ENCODE measurements at places on chromosomes 3 and 15.

GRCh38 chr3:159785273-159785708 is 203.3 kb upstream of the IL12A start:
- no peak for DNase-seq

DNA sequence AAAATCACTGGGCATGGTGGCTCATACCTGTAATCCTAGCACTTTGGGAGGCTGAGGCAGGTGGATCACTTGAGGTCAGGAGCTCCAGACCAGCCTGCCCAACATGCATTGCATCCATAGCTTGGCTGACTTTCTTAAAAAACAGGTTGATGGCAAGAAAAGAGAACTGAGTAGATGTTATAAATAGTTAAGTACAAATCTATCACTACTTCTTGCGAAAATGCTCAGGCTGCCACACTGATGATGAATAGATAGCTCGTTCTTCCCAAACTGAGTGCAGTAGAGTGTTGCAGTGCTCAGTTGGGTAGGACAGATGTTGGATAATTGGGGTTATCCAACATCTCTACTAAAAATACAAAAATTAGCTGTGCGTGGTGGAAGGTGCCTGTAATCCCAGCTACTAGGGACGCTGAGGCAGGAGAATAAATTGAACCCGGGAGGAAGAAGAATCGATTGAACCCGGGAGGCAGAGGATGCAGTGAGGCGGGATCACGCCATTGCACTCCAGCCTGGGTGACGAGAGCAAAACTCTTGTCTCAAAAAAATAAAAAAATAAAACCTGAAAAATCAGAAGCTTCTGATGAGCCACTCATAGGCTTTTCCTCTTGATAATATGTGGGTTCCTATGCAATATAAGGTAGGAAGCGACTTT is 1.2 kb downstream of the BTLA start:
- DNase-seq: no peak

DNA sequence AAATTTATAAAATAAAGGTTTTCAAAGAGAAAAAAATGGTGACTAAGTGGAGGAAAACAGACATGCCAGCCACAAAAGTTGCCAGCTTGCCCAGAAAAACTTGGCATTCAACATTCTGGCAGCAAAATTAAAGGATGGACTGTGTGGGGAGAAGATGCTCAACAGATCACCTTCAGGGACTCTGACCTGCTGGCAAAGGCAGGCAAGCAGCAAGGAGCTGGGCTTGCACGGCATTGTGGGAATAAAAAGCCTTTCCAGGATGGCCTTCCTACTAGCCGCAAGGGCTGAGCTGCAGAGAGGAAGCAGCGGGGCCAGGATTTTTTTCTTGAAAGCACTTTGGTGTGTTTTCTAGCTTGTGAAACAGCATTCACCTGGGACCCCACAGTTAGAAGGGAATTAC is 101.9 kb upstream of the CACNA2D3 start:
- no peak for DNase-seq

GRCh38 chr3:71930056-71930991 is 145.4 kb upstream of the PROK2 start:
- no peak for DNase-seq

DNA sequence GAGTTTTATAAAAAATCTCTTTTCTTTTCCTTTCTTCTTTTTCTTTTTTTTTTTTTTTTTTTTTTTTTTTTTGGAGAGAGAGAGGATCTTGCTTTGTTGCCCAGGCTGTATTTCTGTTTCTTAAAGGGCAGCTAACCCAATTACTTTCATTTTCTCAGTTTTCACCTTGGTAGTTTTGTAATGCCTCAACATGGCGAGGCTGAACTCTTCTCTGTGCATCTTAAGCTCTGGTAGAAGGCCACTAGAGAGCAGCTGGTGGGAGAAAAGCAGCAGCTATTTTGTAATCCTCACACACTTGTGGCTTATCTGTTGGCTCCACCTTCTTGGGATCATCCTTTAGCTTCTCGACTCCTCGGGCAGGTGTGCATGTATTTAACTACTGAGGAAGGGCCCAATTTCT is 152.2 kb upstream of the MEIS2 start:
- DNase-seq: no peak

DNA sequence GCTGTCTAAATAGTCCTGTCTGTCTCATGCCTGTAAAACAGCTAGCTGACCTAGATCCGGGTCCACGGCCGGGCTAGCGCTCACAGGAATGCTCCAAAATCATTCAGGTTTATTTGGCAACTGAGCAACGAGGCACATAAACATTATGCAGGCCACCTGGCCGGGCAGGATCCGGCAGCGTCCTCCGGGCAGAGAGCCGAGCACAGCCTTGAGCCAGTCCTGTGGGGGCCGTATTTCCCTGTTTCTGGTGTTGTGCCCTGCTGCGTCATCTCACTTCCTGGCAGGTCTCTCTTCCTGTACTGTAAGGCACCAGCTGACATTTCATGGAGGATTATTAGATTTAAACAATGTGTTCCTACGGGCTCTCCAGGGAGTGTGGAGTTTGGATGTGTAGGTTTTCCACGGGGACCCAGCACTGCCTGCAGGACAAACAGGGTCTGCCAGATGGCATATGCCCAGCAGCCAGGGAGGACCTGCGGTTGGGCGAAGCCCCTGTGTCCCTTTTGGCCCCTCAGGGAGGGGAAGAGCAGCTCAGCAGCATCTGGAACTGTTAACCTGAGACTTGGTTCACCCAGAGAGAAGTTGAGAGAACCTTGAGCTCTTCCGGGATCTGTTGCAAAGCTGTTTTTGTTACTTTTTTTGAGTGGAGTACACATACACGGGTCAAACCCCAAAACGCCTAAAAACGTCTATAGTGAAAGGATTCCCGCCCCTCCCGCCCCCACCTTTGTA is 16.6 kb upstream of the LRRK1 start:
- DNase-seq: no peak

DNA sequence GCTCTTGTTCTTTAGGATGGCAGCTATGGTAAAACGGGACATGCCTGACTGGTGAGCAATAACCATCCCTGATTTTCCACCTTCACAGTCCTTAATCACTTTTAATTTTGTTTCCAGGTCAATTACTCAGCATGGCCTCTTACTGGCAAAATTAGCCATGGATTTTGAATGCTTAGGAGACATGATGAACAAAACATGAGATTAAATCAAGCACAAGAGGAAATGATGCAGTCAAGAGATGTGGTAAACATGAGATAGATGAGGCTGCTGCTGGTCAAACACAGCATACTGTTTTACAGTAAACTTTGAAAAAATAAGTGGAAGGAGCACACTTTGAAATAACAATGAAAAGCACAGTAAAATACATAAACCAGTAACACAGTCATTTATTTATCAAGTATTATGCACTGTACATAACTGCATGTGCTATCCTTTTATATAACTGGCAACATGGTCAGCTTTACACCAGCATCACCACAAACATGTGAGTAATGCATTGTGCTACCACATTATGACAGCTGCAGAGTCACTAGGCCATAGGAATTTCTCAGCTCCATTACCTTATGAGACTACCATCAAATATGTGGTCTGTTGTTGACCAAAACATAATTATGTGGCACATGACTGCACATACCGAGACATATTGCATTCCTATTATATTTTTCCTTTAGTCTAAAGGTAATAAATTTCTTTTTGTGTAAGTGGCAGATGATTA is 30.1 kb upstream of the ZNF502 start:
- DNase-seq: no peak

- DNase-seq: no peak
Measured at GRCh38 chr15:64763021-64763420, 12.4 kb downstream of the RBPMS2 start.

GRCh38 chr3:108118038-108118768 is 27.4 kb upstream of the CD47 start:
- DNase-seq: no peak

- no peak for DNase-seq
Measured at GRCh38 chr3:77158730-77159581, 119.1 kb downstream of the ROBO2 start.

GRCh38 chr15:89870006-89870405 is 23.8 kb downstream of the AP3S2 start:
- DNase-seq: no peak

GRCh38 chr3:15629860-15630597 is 28.5 kb downstream of the BTD start:
- no peak for DNase-seq
